ENCODE measurements at places on chromosomes 12 and 14.

DNA sequence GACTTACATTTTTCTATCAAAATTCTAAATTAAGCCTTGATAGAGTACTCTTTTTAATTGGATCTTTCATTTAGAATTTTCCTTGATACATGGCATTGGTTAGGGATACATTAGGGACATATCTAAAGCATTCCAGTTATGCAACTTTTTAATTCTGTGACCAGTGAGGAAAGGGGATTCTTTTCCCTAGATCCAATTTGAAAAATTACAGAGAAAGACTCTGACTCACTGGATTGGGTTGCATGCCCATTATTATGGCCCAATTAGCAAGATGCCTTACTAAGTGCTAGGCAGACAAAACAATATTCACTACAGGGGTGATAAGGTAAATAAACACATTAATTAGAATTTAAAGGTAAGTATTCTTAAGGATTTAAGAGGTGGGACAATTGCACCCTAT lies 5.2 kb upstream of the RAD52 start:
- DNase-seq, result no peak

DNA sequence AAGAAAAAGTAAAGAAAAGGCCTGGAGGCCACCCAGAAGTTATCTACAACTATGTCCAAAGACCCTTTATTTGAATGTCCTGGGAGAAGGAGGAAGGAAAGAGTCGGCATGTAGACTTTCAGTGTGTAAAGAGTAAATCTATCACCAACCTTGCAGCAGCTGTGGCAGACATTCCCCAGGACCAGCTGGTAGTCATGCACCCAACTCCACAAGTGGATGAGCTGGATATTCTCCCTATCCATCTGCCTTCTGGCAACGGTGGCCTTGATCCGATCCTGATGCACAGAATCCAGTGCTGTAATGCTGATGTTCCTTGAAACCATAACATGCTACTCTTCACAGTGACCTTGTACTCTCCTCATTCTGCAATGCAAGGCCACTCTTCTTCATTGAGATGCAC lies 27.3 kb downstream of the KRT76 start:
- no peak for DNase-seq

DNA sequence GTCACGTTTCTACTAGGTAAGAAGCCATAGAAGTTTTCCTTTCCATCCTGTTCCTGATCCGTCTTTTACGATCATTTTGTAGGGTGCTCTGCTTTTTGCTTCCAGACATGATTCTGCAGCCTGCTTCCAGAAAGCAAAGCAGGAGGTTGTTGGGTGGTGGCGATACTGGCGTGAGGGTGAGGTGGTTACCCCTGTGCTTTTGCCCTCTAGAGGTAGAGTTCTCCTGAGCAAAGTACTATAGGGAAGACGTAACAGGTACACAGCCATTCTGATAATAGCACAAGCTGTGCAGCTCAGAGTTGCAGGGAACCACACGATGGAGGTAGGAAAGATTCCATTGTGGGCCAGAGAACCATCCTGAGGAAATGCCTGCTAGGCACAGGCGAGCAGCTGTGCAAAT lies 186.0 kb downstream of the PAH start:
- no peak for DNase-seq

GRCh38 chr14:104567141-104567956 lies 12.2 kb upstream of the C14orf180 start:
- no peak for DNase-seq

DNA sequence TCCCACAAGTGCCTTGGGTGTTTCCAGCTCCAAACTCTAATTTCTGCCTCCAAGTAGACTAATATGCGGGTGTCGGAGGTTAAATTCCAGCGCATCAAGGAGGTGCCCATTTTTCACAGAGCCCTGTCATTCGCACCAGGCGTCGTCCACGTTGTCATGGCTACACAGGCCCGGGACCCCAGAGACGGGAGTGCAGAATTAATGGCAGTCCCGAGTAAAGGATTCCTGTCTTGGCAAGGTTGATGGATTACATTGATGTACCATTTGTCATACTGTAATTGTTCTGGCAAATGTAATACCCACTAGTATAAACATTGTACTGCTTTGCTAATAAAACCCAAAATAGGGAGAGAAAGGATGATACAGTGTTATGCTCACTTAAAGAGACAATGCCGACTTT lies 222.9 kb upstream of the MYL2 start:
- no peak for DNase-seq

DNA sequence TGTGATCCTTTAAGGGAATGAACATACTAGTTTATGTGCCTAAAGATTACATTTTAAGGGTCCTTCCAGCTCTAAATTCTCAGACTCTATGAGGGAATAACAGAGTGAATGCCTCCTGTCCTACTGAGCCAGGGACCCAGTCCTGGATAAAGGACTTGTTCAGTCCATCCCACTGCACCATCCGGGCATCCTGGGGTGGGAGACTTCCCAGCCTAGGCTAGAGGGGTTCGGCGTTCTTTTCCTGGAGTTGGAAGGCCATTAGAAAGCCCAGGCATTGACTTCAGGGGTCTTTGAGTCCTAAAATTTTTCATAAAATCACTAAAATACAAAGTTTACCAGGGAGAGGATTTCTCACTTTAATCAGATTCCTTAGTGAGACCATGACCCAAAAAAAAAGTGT lies 127.9 kb upstream of the FKBP4 start:
- DNase-seq, result no peak

DNA sequence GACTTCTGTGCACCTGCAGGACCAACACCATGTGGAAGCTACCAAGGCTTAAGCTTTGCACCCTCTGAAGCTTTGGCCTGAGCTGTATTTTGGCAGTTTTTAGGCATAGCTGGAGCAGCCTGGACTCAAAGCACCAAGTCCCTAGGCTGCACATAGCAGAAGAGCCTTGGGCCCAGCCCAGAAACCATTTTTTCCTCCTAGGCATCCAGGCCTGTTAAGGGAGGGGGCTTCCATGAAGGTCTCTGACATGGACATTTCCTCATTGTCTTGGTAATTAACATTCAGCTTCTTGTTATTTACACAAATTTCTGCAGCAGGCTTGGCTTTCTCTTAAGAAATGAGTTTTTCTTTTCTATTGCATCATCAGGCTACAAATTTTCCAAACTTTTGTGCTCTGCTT lies 475.8 kb upstream of the FLRT2 start:
- no peak for DNase-seq

DNA sequence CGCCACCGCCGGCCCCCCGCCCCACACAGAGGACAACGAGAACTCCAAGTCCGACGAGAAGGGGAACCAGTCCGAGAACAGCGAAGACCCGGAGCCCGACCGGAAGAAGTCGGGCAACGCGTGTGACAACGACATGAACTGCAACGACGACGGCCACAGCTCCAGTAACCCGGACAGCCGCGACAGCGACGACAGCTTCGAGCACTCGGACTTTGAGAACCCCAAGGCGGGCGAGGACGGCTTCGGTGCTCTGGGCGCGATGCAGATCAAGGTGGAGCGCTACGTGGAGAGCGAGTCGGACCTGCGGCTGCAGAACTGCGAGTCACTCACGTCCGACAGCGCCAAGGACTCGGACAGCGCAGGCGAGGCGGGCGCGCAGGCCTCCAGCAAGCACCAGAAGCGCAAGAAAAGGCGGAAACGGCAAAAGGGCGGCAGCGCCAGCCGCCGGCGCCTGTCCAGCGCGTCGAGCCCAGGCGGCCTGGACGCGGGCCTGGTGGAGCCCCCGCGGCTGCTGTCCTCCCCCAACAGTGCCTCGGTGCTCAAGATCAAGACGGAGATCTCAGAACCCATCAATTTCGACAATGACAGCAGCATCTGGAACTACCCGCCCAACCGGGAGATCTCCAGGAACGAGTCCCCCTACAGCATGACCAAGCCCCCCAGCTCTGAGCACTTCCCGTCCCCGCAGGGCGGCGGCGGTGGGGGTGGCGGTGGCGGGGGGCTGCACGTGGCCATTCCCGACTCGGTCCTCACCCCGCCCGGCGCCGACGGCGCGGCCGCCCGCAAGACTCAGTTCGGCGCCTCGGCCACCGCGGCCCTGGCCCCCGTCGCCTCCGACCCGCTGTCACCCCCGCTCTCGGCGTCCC lies 150.9 kb downstream of the EGLN3 start:
- DNase-seq, result no peak

GRCh38 chr14:77682158-77682553 lies 25.7 kb downstream of the ALKBH1 start:
- DNase-seq, result no peak

DNA sequence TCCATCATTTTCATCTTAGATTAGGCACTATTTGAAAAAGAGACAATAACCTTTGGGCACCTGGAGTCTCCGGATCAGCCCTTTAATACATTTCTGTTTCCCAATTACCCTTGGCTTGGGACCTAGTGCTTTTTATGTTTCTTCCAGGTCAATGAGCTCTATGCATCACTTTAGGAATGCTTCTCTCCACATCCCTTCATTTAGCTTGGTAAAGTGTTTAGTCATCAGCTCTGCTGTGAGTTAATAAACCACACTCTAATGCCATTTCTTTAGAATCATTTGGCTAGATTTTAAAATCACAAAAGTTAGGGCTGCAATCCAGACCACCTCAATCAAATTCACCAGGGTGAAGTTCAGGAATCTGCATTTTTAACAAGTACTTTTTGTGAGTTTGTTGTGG lies 41.7 kb downstream of the RASSF9 start:
- DNase-seq, result no peak

DNA sequence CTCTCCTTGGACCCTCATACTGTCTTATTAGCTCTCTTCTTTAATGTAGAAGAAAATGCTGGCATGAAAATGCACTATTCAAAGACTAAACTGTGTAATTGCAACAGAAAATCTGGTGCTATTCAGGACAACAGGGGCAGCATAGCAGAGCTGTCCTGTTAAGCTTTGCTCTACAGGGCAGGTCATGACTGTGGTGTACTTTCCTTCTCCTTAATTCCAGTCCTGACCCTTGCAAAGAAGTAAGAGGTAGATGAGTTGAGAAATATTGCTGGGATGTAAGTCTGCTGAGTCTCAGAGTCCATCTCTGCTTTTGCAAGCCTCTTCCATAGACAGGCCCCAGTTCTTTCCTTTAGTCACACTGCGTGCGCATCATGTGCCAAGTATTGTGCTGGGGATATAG lies 52.6 kb upstream of the STK38L start:
- no peak for DNase-seq

DNA sequence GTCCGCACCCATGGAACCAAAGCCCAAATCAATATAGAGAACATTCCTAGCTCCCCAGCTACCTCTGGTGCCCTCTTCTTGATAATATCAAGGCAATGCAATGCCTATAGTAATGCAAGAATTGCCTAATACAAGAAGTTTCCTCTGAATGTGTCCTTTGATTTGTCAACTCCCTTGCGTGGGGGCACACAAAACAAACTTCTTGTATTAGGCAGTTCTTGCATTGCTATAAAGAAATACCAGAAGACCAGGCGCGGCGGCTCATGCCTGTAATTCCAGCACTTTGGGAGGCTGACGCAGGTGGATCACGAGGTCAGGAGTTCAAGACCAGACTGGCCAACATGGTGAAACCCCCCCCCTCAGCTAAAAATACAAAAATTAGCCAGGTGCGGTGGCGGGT lies 10.4 kb upstream of the ITPK1 start:
- no peak for DNase-seq

DNA sequence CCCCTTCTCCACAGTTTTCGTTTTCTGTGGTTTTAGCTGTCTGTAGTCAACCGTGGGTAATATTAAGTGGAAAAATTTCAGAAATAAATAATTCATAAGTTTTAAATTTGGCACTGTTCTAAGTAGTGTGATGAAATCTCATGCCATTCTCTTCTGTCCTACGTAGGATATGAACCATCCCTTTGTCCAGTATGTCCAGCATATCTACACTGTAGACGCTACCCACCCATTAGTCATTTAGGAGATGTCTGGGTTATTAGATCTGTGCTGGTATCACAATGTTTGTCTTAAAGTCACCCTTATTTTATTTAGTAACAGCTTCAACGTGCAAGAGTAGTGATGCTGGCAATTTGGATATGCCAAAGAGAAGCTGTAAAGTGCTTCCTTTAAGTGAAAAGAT lies 44.7 kb downstream of the ATF7IP start:
- no peak for DNase-seq

DNA sequence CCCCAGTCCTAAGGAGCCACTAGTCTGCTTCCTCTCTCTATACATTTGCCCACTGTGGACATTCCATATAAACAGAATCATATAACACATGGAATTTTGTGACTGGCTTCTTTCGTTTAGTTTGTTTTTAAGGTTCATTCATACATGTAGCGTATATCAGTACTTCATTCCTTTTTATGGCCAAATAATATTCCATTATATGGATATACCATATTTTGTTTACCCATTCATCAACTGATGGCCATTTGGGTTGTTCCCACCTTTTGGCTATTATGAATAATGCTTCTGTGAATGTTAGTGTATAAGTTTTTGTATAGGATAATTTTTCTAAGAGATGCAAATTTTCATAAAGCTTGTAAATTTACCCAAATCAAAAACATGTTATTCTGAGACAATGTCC lies 4.4 kb downstream of the CRY1 start:
- DNase-seq, result no peak

- no peak for DNase-seq
Observed at GRCh38 chr12:2058837-2059236, 6.0 kb downstream of the CACNA1C start.

DNA sequence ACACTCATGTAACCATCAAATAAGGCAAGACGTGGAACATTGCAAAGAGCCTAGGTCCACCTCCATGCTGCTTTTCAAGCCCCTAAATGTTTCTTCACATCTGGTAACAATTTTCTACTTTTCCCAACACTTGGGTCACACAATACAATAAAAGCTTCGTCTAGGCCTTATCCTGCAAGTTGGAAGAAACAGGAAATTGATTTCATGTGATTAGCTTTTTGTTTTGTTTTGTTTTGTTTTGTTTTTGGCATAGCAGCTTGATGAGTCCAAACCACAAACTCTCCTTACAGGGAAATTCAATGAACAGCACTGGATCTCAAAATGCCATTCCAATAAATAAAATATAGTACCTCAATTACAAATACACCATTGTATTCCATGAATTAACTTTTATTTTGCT lies 19.3 kb downstream of the TAS2R50 start:
- DNase-seq, result no peak
